ENCODE measurements at places on chromosomes 11 and 22.

DNA sequence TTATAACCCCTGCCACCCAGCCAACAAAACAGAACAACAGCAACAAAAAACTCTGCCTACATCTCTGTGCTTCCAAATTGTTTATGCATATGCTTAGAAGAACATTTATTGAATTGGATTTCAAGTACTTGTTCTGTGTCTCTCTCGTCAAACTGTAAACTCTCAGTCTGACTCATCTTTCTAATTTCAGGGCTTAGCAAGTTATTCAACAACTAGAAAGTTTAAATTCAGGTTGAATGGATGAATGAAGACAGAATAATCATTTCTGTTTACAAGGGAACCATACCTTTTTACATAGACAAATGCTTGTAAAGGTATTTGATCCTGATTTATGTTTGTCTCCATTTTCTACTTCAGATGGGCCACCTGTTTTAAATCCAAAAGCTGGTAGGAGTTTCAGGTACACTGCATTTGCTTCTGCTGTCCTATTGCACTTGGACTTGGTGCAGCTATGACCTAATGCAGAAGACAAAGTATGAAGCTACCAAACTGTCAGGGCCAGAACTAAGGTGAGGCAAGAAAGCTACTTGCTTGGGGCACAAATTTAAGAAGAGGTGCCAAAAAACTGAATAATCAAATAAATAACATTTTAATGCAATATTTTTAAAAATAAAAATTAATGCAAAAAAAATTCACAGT lies 1.6 kb upstream of the FBXO3 start:
- no peak for DNase-seq

DNA sequence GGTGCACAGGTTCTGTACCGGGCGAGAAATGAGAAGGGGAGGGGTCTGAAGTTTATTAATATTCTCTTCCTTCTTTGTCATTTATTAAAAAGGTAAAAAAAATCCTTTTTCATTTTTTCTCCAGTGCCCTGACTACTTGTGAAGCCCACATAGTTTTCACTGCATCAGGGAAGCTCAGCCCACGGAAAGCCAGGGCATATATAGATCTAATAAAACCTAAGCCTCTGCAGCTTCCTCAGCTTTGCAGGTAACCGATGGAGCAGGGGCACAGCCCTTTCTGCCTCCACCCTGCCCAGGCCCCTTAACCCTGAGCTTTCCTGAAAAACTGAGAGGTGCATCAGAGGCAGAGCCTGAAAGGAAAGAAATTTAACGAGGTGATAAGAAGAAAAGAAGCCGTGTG lies 140.1 kb downstream of the NXPE2 start:
- no peak for DNase-seq

DNA sequence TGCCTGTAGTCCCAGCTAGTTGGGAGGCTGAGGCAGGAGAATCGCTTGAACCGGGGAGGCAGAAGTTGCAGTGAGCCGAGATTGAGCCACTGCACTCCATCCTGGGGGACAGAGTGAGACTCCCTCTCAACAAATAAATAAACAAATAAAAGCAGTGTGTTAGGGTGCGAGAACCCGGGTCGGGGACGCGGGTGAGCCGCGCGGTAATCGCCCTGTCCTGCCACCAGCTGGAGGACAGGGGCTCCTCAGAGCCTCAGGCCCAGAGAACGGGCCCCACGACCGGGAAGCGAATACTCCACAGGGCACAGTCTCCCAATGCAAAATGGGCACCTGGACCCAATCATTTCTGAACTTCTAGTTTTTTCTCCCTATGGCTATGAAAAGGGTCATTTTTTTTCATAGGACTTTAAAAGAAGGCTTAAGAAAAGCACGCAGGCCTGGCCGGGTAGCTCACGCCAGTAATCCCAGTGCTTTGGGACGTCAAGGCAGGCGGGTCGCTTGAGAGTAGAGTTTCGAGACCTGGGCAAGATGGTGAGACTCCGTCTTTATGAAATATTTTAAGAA lies 744 bp upstream of the MCM5 start:
- no peak for DNase-seq

DNA sequence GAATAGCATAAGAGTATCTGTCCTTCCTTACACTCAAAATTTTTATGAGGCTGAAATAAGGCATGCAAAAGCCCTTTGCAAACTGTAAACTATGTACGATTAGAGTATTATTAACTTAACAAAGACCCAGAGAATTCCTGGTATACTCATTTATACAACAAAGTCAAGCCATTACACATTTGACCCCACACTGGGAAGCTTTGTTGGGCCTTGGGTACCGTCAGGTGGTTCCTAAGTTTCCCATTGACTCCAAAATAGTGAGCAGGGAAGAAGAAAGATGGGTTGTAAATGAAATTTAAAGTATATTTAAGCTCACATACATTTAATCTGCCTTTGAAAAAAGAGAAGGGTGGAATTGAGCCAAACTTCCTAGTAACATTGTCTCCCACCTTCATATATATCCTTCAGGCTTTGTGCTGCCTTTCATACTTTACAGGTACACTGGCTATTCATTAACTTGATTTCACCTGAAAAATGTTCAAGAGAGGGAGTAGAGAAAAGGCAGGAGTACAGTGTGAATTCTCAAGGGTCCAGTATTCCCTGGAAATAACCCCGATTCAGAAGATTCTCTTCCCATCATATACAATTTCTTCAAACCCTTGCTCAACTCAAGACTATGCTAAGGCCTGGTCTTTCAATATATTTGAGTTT lies 68.6 kb downstream of the SOX6 start:
- no peak for DNase-seq

DNA sequence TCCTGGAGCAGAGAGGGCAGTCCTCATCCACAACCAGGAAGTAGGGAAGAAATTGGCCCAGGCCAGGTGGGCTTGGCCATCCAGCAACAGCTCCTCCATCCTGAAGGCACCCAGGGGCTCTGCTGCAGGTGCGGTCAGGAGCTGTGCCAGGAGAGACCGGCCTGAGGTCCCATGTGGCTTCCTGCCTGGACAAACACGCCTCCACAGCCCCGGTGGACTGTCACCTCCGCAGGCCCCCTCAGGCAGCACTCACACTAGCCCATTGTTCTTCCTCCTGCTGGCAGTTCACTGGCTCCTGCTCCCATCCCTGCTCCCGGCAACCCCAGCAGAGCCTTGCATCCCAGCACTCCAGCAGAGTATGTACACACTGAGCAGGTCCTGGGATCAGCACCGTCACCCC lies 16.0 kb upstream of the POU2AF1 start:
- no peak for DNase-seq

- no peak for DNase-seq
Measured at GRCh38 chr11:19246816-19247215, 6.1 kb upstream of the E2F8 start.

DNA sequence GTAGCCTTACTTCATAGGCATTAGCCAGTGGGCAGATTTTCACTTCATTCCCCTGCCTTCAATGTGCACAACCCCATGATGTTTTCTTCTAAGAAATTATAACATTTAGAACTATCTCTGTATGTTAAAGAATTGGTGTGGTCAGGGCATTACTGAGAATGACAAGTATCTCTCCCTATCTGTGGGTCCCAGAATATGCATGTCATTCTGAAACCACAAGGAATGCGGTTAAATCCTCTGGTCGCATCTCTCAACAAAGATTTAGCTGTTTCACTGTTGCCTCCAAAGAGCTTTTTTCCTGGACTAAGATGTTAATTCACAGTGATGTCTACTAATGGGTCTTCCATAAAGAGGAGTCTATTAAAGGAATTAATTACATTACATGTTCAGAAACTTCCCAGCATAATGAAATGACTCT lies 62.7 kb downstream of the LIF start:
- DNase-seq, result no peak

DNA sequence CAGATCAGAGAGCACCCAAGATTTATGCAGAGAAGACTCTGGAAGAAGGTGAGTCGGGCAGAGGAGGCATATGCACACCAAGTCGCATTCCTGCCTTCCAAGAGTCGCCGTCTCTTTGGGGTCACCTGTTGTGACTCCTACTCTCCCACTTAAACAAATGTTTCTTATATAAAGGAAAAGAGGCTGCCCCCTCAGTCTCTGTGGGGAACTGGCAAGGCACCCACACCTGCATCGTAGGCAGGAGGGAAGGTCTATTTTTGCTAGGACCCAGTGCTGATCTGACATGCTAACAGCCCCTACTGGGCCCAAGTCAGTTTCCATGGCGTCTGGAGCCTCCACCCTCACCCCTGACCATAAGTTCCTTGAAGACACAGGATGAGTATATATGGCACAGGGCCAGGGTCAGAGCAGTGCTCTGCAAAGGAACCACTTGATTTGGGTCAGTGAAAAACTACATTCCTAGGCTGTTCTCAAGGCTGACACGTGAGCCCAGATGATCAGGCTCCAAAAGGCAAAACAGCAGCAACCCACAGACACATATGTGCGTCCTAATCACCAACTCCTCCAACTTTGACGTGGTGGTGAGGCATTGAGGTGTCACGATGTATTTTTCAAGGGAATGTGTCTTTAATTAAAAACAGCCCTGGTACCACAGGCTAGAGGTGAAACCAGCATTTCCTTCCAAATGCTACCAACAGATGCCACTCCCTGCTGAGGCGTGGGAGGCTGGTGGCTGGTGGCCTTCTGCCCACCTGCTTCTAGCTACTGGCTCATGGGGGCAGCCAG lies 55.6 kb upstream of the CSNK2A3 start:
- DNase-seq, result no peak

DNA sequence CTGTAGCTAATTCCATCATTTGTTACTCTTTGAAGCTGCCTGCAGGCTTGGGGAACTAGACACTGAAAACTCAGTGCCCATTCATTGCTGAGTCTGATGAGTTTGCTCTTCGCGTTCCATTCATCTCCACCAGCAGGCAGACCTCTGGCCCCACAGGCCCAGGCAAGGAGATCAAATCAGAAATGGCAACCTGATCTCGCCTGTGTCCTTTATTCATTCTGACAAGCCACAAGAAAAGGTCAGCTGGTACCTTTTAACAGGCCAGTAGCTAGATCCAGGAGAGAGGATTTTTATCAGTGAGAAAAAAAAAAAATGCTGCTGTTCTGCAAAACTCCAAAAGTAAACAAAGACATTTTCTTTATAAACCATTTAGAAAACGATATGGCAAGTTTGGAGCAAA lies 742.5 kb downstream of the ETS1 start:
- DNase-seq, result no peak

DNA sequence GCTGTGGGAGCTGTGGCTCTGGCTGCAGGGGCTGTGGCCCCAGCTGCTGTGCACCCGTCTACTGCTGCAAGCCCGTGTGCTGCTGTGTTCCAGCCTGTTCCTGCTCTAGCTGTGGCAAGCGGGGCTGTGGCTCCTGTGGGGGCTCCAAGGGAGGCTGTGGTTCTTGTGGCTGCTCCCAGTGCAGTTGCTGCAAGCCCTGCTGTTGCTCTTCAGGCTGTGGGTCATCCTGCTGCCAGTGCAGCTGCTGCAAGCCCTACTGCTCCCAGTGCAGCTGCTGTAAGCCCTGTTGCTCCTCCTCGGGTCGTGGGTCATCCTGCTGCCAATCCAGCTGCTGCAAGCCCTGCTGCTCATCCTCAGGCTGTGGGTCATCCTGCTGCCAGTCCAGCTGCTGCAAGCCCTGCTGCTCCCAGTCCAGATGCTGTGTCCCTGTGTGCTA lies 514 bp downstream of the KRTAP5-9 start:
- DNase-seq, result no peak

- no peak for DNase-seq
Measured at GRCh38 chr11:71329165-71329510, 76.8 kb upstream of the SHANK2 start.

DNA sequence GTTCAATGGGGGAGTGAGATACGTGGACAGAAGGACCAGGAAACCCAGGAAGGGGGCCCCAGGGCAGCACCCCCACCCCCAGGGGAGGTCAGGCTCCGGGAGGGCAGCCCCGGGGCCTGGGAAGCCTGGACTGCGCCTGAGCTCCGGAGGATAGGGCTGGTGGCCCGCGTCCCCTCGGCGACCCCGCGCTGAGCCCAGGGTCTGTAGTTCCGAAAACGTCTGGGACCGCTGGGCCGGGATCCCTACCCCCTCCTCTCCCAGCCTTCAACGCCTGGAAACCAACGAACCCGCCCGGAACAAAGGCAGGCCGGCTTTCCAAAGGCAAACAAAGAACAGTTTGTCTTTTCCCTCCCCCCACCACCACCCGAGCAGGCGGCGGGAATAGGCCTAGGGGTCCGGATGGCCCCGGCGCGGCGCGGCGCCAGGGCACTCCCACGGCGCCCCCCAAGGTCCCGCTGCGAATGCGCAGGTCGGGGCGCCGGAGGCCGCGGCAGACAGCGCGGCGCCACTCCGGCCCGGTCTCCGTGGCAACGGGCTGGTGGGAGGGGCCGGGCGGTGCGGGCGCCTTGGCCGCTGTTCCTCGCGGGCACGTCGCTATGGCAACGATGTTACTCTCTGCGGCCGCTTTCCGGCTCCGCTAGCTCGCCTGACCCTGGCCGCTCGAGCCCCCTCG lies 58.5 kb downstream of the IGLL1 start:
- DNase-seq, result peak; percentile 26

All from activated CD4-positive, CD25-positive, alpha-beta regulatory T cell (primary cell).